ENCODE measurements at places on chromosomes 7 and 10.

- DNase-seq: no peak
These were observed 23.9 kb upstream of the MPP7 start for GRCh38 chr10:28326516-28327490.

- DNase-seq: peak; percentile 57
These were observed 14.7 kb upstream of the CAMK2G start for GRCh38 chr10:73889014-73889413.

DNA sequence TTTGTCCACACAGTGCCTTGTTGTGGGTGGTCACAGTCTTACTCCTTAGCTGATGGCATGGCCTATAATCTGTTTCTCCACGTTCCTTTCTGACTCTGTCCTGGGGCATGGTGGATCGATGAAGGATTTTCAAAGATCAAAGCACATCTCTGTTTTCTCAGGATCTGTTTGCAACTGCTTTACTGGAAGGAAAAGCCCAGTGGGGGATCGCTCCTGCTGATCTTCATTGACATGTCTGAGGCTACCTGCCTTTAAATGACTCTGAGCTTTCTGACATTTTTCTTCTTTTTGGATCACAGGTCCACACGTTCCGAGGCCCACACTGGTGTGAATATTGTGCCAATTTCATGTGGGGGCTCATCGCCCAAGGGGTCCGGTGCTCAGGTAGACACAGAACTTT is 68.0 kb upstream of the PRR15 start:
- DNase-seq: no peak

DNA sequence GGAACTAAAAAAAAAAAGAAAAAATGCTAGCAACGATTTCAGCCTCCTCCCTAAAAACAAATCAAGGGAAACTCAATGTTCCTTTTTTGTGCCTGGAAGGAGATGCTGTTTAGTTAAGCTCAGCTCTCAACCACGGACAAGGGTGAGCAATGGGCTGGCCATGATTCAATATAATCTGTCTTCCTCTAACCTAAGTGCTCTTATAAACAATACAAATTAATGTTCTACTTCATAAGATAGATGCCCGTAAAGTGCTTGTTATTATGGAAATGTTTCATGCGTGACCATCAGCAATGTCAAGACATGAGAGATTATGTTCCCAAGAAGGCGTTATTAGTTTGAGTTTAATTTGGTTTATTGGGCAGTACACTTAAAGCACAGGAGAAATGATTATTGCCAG is 320.3 kb downstream of the SFMBT2 start:
- peak; percentile 17 for DNase-seq

DNA sequence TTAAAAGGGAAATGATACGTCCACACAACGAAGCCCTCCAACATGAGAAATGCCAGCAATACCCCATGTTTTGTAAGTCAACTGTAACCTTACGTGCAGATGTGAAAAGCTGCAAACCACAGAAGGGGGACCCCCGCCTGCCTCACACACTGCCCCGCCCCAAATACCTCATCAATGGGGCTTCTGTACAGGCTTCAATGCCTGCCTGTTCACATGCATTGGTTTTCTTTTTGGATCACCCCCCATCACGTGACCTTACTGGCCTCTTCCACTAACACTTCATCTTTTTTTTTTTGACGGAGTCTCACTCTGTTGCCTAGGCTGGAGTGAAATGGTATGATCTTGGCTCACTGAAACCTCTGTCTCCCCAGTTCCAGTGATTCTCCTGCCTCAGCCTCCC is 224.0 kb downstream of the TNS3 start:
- DNase-seq: no peak

DNA sequence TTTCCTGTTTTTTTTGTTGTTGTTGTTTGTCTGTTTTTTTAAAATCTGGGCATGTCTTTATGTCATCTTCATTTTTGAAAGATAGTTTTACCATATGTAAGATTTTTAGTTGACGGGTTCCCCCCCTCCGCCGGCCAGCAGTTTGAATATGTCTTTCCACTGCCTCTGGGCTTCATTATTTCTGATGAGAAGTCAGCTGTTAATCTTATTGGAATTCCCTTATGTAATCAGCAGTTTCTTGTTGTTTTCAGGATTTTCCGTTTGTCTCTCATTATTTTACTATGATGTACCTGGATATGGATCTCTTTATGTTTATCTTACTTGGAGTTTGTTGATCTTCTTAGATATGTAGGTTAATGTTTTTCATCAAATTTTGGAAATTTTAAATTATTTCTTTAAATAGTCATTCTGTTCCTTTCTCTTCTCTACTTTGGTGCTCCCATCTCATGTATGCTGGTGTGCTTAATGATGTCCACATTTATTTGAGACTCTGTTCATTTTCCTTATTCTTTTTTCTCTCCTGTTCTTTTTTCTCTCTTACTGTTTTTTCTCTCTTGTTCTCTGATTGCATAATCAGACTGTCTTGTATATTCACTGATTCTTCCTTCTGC is 9.7 kb downstream of the EXOC6 start:
- DNase-seq: no peak

DNA sequence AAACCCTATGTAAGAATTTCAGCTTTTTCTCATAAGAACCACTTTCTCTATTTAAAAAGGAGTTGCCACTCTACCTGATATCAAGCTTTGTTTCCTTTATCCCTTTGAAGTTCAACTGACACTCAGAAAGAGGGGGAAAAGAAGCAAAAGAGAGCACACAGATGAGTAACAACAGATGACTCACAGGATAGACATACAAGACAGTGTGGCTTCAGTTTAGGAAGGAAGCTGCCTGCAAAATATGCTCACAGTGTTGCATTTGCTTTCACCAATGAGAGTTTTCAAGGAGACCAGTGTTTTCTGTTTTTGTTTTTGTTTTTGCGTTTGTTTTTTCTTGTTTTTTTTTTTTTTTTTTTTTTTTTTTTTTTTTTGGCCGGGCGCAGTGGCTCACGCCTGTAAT is 1181.6 kb downstream of the DNAJB9 start:
- no peak for DNase-seq

- DNase-seq: no peak
These were observed 92.5 kb downstream of the ELAPOR2 start for GRCh38 chr7:86966916-86967315.

DNA sequence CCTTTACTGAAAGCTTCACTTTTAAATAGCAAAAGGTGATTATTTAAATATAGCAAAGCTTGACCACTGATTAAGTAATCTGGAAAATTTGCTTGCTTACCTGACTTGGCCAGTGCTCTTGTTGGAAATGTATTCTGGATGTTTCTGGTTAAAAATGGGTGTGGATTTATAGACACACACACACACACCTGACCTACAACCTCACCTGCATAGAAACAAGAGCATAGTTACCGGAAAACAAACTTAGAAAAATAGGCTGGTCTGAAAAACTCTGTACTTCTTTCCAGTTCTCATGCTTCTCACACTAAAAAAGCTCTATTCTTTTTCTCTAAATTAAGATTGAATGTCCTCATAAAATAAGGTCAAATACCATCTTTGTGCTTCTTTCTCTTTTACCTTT is at the start of gene AGR3:
AGR3 (minus strand) TSS at position 140 of the 400 bp plus-strand sequence. CDS start 3,365 bp downstream, outside the sequence.
- DNase-seq: no peak

- no peak for DNase-seq
These were observed 46.9 kb upstream of the SFMBT2 start for GRCh38 chr10:7457478-7458316.

DNA sequence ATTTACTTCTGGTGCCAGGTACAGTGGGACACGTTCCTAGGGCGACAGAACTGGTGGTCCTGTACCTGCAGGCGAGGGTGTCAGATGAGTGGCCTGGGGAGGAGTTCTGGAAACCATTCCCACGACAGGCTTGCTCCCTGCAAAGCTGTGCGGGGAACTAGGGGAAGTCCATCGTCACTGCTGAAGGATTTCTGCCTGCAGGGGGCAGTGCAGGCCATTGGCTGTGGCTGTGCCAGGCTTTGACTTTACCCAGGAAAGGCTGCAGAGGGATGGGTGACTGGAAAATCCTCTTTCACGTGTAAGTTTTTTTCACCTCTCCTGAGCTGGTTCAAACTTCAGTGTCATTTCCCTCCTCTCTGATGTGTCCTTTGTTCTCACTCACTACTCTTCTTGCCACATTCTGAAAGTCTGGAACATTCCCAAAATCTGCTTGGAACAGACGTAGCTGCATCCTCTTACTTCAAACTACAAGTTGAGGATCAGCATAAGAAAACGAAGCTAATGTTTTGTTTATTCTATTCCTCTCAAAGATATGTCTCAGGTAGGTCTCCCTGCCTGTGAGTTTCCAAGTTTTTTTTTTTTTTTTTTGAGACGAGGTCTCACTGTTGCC is 126.5 kb downstream of the SH2D4B start:
- no peak for DNase-seq

DNA sequence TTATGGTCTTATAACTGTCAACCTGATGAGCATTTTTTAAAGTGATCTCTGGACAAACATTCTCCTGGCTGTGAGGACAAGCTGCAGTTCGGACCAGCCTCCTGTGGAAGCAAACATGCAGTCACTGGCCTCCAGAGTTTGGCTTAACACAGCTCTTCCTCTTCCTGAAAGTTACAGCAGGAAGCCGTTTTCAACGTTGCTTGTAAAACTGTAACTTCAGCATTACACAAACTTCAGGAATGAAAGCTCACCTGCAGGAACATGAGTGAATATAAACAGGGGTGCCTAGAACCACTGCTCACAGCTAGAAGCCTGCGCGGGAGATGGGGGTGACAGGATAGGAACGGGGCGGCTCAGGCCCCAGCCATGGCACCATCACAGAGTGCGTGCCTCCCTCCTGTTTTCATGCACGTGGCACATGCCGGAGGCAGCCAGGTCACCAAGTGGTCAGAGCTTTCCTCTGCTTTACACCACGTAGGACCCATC is 292.9 kb upstream of the PITRM1 start:
- DNase-seq: no peak

DNA sequence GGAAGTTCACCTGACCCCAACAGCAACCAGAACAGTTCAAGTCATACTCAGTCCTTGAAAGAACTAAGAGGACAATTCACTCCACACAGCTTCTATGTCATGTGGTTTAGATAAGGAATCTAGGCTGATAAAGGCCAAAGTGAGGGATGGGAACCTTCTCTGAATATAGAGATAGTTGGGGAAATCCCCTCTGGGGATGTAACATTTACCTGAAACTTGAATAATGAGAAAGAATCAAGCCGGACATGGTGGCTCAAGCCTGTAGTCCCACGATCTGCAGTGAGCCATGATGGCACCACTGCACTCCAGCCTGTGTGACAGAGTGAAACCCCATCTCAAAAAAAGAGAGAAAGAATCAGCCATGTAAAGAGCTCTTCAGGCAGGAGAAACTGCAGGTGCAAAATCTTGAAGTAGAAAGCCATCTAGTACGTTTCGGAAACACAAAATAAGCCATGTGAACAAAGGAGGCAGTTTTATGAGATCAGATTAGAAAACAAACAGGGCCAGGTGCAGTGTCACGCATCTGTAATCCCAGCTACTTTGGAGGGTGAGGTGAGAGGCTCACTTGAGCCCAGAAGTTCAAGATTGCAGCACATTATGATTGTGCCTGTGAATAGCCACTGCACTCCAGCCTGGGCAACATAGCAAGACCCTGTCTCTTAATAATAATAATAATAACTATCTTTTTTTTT is 4.5 kb upstream of the DNMBP start:
- peak; percentile 74 for DNase-seq

GRCh38 chr10:38093816-38094157 is 350 bp upstream of the ZNF37A start:
- DNase-seq: no peak

DNA sequence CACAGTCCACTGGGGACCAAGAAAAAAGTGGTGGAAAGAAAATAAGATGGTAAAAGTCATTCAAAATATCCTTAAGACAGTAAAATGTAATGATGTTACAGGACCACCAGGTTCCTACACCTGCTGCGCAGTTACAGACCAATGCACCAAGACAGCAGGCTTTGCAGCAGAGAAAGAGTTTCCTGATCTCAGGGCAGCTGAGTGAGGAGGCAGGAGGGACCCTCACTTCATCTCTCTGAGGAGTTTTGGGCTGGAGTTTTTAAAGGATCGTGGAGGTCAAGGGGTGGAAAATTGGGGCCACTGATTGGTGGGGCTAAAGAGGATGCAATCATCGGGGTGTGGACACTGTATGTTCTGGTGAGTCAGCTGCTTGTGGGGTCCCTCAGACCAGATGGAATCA is 100.0 kb downstream of the BMS1 start:
- DNase-seq: no peak

DNA sequence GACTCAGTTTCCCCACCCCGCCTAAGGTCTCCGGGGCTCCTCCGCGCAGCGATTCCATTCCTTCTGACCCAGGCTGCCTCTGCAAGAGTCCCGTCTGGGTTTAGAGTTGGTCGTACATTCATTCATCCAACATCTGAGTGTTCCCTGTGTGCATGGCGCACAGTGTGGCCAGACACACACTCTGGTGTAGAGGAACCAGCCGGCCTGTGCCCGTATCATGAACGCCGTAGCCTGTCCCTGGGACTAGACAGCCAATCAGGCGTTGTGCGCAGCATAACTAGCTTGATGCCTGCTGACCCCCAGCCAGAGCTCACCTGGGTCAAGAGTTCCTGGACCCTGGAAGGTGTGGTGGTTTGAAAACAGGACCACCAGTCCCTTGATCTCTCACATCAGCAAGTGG is 20.9 kb upstream of the PDGFA start:
- DNase-seq: no peak

GRCh38 chr7:338295-339061 is 48.5 kb downstream of the FOXL3 start:
- DNase-seq: no peak

DNA sequence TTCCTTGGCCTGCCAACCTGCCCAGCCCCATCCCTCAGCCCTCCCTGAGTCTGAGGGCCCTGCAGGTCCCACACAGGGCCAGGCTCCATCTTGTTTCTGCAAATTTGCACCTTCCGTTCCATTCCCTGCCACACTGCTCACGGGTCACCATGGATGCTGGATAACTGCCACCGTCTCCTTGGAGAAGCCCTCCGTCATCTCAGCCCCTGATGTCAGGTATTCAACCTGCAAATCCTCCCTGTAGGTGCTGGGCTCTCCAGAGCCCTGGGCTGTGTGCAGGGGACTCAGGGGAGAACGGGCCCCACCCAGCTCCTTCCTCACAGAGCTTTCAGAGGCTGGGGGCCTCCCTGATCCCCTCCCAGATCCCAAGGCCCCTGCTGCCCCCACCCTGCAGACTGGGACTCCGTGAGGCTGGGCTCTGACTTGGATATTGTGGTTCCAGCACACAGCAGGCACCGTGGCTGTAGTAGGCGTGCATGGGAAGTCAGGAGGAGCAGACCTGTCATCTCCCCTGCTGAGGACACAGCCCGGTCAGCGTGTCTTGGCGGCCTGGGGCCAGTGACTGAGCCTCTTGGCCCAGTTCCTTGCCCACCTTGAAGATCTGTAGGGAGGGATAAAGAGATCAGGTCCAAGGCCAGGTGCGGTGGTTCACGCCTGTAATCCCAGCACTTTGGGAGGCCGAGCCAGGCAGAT is 121.7 kb upstream of the TNRC18 start:
- DNase-seq: no peak

GRCh38 chr7:20030915-20031362 is 186.2 kb downstream of the MACC1 start:
- DNase-seq: no peak

DNA sequence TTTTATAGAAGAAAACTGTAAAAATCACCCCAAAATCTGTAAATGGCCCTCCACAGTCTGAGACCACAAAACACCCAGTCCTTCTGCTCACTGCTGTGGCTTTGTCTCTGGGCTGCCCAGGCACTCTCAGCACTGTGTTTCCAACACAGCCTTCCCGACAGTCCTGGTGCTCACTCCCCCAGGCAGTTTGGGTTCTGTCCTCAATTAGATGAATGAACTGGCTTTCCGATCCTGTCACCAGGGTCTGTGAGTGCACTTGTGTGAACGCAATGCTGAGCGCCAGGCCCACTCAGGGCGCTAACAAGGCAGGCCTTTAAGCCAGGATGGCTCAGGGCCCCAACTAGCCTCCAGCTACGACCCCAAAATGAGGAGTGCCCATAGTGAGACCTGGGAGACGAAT is 3.3 kb downstream of the MAD1L1 start:
- no peak for DNase-seq
